NCI-H2107 (cell line): ENCODE measurements at places on chromosomes 2 and 18.

DNA sequence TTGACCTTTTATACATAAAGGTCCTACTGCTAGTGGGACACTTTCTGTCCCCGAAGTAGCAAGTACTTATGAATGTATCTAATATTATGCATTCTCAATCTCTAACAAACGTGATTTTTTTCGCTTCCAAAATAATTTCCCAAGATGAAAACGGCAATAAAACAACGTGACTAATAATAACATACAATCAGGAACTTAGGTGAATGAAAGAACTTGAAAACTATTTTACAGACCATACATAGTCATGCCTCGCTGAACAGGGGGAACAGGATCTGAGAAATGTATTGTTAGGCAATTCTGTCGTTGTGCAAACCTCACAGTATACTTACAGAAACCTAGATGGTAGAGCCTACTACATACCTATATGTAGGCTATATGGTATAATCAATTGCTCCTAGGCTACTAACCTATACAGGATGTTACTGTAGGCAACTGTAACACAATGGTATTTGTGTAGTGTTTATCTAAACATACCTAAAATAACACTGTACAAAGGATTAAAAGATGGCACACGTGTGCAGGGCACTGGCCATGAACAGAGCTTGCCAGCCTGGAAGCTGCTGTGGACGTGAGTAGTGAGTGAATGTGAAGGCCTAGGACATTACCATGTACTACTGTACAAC lies 2.5 kb downstream of the RTN4 start:
- no peak for DNase-seq

DNA sequence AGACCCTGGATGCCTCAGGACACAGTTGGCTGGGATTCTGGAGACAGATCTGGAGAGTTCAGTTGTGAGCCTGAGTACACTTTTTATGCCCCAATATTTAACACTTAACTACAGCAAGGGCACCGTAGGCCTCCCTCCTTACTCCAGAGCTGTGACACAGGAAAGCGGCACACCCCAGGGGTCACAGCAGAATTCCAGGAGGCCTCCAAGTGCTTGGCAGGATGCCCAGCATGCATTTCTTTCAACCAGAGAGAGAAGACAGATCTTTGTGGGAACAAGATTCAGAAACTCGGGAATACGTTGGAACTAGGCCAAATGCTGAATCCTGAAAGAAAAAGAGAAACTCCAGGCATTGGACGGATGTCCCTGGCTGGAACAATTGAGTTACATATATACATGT lies 199.2 kb upstream of the NT5C1B start:
- DNase-seq, result no peak

- peak; percentile 14 for DNase-seq
Observed at GRCh38 chr2:169928463-169928864, 101.2 kb downstream of the UBR3 start.

GRCh38 chr2:10833021-10833420 lies 20.4 kb upstream of the PDIA6 start:
- no peak for DNase-seq

GRCh38 chr2:240960309-240960970 lies 38.0 kb upstream of the SNED1 start:
- no peak for DNase-seq

DNA sequence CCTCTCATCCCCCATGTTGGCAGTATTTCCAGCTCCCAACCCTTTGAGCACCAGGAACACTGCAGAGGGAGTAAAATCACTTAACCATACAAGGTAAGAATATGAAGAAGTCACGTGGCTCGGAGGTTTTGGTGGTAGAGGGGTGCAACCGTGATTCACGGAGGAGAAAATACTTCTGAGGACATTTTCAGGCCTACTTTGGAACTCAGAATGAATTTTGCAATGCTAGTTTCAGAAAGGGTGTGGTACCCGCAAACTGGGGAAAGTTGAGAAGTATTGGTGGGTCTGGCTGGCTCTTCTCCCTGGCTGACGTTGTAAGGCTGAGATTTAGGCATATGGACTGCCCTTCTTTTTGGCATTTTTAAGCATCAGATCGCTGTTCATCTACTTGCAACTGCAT lies 442 bp downstream of the SERPINB5 start:
- no peak for DNase-seq

- DNase-seq, result no peak
Observed at GRCh38 chr2:18527326-18527725, 33.1 kb downstream of the RDH14 start.

DNA sequence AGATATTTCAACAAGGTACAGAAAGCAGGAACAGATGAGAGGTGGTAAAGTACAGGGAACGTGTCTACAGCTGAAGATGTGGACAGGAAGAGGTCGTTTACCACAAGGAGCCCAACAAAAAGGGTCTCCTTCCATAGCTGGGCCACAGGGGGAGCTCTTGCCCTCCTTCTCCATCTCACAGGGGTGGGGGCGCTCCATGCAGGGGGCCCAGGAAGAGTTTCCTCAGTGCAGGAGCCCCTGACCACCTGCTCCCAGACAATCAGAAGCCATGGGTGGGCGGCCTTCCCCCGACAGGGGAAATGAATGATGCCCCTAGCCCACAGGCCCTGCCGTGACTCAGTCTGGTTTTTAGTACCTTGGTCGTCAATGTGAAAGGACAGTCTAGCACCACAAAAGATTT lies 163.6 kb upstream of the ZNF516 start:
- DNase-seq, result no peak

DNA sequence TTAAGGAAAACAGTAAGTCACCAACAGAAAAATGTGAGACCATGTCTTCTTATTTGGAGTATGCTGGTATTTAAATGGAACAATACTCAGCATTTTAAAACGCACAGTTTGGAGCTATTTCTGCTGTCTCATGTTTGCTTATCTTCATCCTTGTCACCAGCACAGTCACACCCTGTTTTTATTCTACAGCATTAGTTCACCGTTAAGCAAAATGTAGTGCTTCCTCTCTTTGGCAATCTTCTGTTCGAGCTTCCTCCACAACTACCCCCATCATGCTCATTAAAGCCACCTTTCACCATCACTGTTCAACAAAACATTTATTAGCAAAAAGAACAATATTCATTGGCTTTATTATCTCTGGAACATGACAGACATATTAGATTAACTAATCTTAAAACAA lies 64.0 kb downstream of the SLC40A1 start:
- DNase-seq, result no peak

DNA sequence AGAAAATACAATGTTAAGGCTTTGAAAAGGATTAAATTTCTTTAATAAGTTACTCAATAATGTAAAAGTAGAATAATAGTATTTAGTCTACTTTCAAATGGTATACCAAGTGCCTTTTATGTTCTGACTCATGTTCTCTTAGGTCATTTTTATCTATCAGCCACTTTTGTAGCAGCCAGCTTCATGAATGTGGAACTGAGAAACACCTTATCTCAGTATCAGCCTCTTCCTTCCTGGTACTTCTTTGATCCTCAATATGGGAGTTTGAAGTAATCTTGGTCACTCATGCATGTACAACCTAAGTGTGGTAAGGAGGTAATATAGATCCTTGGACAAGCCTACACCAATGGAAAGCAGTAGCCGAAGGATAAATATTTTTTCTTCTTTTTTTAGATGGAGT lies 180.4 kb upstream of the NRXN1 start:
- DNase-seq, result no peak

DNA sequence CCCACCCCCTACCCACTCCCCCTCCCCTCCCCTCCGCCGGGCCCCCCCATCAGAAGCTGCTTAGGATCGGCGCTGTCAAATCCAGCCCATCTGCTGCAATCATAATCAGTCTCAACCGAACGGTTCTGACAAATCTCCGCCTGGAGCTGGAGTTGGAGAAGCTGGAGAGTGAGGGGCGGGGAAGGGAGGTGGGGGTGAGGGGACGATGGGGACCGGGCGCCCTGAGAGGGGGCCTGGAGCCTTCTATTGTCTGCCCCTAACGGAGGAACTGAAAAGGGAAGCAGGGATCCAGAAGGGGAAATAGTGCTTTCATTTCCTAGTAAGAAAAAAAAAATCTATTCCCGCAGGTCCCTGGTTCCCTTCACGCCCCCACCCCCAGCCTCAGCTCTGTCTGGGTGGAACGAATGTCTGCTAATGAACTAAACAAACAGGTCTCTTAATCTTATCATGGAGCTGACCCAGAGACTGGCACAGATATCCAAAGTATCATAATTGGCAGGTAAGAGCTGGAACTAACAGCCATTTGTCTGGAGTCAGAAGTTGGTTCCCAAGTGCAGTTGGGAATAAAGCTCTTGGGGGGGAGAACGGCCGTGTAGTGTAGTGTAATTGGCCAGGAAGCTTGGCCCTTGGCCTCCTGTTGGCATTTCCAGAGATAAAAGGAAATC lies 301.2 kb downstream of the NCKAP5 start:
- DNase-seq, result no peak

GRCh38 chr18:63545000-63545399 lies 2.8 kb downstream of the SERPINB12 start:
- no peak for DNase-seq

GRCh38 chr2:173373290-173373689 lies 18.6 kb downstream of the CDCA7 start:
- DNase-seq, result no peak

- DNase-seq, result no peak
Observed at GRCh38 chr2:16738361-16739225, 73.0 kb upstream of the CYRIA start.

- DNase-seq, result no peak
Observed at GRCh38 chr18:75376004-75376403, 51.5 kb downstream of the SMIM21 start.

- no peak for DNase-seq
Observed at GRCh38 chr2:111919365-111919764, 21.0 kb downstream of the MERTK start.

GRCh38 chr2:50084086-50084843 lies 930.0 kb upstream of the FSHR start:
- no peak for DNase-seq

DNA sequence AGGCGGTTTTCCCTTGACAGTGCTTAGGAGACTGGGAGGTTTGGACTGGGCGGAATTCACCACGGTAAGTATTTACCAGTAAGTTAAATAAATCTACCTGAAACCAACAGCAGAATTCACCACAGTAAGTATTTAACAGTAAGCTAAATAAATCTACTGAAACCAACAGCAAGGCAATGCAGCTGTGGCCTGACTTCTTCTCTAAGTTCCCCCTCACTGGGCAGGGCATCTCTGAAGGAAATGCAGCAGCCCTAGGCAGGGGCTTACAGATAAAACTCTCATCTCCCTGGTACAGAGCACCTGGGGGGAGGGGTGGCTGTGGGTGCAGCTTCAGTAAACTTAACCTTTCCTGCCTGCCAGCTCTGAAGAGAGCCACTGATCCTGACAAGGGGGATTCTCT lies 432.5 kb upstream of the LRRTM1 start:
- no peak for DNase-seq

DNA sequence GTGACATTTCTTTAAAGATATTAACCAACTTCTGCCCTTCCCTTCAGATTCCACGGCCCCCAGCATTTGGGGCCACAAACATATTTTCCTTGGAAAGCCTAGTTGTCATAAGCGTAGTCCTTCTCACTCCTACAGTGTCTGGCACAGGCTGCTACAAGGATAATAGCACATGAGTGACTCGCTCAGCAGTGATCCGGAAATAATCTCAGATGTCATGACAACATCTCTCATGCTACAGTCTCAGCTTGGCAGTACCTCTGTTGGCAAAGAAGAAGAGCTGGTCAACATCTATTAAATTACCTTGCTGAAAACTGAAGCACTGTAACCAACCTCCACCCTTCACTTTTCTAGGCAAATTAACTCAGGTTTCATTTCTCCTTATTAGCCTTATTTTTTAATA lies 351.7 kb downstream of the RAD51AP2 start:
- no peak for DNase-seq

DNA sequence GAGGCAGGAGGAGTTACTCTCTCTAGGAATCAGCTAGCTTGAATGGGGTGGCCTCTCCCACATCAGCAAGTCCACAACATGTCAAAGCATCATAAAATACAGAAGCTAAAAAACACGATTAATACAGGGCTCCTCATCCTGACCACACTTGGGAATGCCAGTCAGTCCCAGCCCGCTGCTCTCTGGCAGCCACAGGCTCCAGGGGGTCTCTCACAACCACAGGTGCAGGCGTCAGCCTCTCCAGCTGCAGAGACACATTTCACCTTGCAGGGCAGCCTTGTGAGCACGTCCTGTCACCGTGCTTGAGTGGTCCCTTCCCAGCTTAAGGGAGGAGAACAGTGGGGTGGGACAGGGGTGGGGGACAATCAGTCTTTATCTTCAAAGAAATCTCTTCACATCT lies 137.4 kb upstream of the SH3BP4 start:
- DNase-seq, result no peak

GRCh38 chr18:48841381-48842258 lies 109.1 kb downstream of the SMAD7 start:
- DNase-seq, result no peak

DNA sequence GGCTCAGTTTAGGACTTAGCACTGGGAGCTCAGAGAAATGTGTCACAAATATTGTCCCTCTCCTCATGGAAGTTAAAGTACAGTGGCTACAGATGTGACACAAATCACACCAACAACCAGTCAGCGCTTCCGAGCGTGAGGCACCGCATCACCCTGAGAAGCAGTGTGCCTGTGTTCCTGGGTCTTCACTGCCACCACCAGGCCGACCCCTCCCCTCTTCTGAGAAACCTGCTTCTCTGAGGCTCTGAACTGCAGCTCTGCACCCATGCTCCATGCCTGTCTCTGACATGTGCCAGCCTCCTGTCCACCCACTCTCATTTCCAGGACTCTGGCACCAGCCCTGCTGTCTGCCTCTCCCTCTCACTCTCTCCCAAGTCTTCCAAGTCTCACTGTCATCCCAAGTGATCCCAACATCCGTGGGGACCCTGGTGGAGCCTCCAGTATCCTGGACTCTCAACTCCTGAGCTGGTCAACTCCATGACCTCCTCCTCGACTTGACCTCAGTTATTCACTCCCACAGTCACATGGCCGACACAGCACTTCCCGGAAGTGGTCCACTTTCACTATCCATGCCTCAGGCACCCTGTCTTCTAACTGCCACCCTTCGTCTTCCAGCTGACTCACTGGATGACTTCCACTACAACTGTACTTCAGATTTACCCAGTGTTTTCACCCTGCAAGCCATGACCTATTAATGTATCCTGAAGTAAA lies 73.5 kb downstream of the FBXO15 start:
- DNase-seq, result no peak

DNA sequence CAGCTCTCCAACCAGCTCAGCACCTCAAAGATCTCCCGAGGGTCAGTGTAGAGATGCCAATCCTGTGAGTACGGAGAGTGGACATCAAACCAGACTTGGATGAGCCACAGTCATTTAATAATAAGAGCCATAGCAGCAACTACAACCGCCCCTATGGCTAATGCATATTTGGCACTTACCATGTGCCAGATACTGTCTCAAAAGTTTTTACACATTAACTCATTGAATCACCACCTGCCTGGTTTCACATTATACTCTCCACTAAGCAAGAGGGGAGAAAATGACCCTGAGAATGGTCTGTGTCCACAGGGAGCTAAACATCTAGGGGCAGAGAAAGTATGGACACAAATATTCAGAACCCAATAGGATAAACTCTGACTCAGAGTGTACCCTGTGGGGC lies 2.6 kb downstream of the CNPPD1 start:
- no peak for DNase-seq

DNA sequence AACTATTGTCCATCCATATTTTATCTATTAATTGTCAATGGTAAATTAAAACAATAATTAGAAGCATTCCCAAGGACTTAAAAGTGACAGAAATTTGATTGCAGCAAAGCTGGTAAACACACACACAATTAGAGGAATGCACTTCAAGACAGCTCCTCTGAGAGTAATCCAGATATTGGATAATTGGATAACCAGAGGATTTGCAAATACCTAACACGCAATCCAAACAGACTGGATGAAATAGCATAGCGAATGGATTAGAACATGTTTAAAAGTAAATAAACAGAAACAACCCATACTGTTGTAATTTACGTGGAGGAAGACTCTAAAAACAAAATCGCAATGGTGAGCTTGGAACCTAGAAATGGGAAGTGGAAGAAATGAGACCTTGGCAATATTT lies 239.8 kb downstream of the METTL4 start:
- DNase-seq, result no peak
